ENCODE measurements at places on chromosomes 1 and 21.

- no peak for DNase-seq
These were observed 8.4 kb downstream of the CFH start for GRCh38 chr1:196660272-196660671.

- no peak for DNase-seq
These were observed 28.3 kb downstream of the PTPRC start for GRCh38 chr1:198667186-198667585.

- DNase-seq, result no peak
These were observed 20.9 kb upstream of the MAN1A2 start for GRCh38 chr1:117346206-117346928.

GRCh38 chr1:38577385-38577784, 282.2 kb downstream of the RRAGC start:
- no peak for DNase-seq

GRCh38 chr1:203467550-203467921, 8.1 kb upstream of the PRELP start:
- no peak for DNase-seq

- no peak for DNase-seq
These were observed 6.8 kb downstream of the RRAGC start for GRCh38 chr1:38852780-38853179.

GRCh38 chr1:52552236-52552504, 722 bp downstream of the TUT4 start:
- DNase-seq, result peak; percentile 66

GRCh38 chr1:226682871-226683814, 55.9 kb downstream of the ITPKB start:
- peak; percentile 46 for DNase-seq

GRCh38 chr1:25082995-25083394, 149.3 kb downstream of the SYF2 start:
- DNase-seq, result no peak

All from stimulated activated CD4-positive, alpha-beta T cell treated with anti-CD3 and anti-CD28 coated beads, Interleukin-4, amount 100 ng/mL, for 4 hours (primary cell).